ENCODE measurements at places on chromosomes 2 and 18.

GRCh38 chr2:31170071-31170698 is 31.9 kb upstream of the GALNT14 start:
- DNase-seq, result no peak

- DNase-seq, result no peak
These were observed 126.6 kb upstream of the SLC14A2 start for GRCh38 chr18:45488645-45489044.

GRCh38 chr2:40155728-40156127 is 296.2 kb downstream of the SLC8A1 start:
- no peak for DNase-seq

GRCh38 chr2:3334392-3335345 is 42.9 kb downstream of the EIPR1 start:
- DNase-seq, result no peak

DNA sequence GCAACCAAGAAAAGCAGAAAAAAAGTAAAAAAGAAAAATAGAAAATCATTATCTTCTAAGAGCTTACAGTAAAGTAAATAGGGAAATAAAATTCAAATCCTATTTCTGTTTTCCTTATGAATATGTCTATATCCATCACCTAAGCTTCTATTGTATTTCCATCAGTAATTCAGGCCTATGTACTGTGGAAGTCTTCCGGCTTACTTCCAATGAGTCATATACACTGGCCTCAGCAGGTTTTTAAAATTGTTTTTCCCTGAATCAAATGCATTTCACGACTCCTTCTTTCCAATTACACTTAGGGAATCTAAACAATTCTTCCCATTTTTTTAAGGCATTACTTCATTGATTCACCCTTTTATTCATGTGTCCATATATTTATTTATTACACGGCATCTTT is 164.7 kb downstream of the CCDC102B start:
- no peak for DNase-seq

GRCh38 chr18:55405893-55406406 is 182.0 kb downstream of the TCF4 start:
- DNase-seq, result no peak

GRCh38 chr18:26262156-26262555 is 35.9 kb downstream of the TAF4B start:
- no peak for DNase-seq

DNA sequence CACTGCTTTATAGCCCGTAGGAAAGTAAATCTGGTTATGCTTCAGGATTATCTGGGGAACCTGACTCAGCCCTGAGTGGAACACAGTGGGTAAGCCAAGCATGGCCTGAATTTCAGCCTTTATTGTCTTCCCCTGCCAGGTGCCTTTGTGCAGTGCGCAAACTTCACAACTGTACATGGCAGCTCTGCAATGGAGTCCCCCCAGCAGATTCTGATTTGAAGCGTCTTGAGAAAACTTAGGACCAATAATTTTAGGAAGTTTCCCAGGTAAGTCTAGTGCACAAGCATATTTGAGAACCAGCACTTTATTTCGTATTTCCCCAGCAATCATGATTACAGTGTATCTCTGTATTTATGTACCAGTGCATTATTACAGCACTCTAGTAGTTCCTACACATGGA is 112.1 kb upstream of the ARL4C start:
- no peak for DNase-seq

DNA sequence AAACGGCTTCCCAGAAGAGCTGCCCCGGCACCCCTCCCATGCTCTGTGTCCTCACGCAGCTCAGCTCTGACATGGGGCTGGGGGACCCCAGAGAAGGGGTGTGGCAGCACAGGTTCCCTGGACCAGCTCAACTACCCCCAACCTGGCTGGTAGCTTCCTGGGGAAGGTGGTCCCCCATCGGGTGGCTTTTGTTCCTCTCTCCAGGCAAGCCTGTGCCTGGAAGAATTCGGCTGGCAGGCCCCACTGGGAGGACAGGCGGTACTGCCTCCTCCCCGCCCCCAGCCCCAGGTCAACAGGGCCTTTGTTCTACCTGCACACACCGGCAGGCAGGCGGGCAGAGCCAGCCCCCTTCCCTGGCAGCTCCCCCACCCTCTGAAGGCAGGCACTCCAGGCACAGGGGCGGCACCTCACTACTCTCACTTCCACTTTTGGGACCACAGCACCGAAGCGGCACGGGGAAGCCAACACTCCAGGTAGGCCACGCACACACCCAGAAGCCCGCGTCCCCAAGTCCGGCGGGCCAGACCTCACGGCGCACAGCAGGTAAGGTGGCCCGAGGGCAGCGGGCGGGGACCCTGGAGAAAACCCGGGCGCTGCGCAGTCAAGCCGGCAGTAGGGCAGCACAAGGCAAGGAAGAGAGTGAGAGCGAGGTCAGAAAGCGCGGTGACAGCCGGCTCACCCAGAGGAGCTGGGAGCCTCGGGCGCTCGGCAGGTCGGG is 1.3 kb downstream of the HS6ST1 start:
- no peak for DNase-seq

DNA sequence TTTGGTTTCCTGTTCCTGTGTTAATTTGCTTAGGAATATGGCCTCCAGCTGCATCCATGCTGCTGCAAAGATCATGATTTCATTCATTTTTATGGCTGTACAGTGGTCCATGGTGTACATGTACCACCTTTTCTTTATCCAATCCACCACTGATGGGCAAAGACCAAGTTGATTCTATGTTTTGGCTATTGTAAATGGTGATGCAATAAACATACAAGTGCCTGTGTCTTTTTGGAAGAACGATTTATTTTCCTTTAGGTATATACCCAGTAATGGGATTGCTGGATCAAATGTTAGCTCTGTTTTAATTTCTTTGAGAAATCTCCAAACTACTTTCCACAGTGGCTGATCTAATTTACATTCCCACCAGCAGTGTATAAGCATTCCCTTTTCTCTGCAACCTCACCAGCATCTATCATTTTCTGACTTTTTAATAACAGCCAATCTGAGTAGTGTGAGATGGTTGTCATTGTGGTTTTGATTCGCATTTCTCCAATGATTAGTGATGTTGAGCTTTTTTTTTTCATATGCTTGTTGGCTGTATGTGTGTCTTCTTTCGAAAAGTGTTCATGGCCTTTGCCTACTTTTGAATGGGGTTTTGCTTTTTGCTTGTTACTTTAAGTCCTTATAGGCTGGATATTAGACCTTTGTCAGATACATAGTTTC is 19.4 kb downstream of the EXOC6B start:
- no peak for DNase-seq

DNA sequence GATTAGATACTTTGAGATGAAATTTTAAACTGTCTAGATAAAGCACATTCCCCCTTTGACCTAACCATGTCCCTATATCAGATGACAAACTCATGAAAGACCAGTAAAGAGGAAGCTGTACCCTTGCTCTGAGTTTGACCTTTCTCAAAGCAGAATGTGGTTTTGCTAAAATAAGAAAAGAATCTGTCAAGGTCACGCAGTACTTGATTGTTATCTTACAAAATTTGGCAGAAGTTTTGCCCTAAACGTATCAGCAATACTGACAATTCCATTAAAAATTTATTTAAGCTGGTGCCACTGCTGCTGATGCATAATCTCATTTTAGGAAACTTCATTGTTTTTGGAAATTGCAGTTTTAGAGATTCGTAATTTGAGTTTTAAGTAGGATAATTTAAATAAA is 31.2 kb upstream of the GALM start:
- DNase-seq, result no peak
